GM04503 (cell line): ENCODE measurements at places on chromosomes 11 and 22.

- DNase-seq, result no peak
These were observed 8.2 kb upstream of the MAFF start for GRCh38 chr22:38193580-38193979.

GRCh38 chr11:47566149-47566698 is 825 bp downstream of the PTPMT1 start:
- no peak for DNase-seq

DNA sequence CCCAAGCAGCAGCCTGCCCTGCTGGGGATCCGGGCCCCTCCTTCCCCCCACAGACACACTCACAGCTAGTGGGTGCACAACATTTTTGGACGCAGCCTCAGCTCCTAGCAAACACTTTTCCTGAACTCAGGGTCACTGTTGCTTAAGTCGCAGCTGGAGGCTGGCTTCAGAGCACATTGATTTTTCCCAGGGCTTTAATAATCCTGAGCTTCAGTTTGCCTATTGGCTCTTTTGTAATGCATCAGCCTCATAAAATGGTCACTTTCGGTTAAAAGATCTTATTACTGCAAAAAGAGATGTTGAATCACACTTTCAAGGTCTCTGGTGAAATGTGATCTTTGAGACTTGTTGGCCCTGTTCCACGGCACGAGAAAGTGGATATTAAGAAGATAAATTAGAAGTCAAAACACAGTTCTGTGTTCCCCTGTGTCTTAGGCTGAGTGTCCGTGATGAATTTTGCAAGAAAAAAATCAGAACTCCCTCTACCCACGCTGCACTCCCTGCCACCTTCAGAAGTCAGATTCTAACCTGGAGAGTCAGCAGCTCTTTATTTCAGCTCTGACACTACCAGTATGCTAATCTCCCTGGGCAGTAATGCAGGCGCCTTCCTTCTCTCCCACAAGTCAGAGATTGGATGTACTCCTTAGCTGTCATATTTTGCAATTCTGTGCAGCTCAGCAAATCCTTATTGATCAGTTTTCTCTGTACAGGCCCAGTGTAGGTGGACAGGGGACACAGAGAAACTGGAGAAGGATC is 158.2 kb upstream of the E2F8 start:
- DNase-seq, result peak; percentile 82

GRCh38 chr11:5476186-5476819 is 12.2 kb upstream of the OR52D1 start:
- no peak for DNase-seq

DNA sequence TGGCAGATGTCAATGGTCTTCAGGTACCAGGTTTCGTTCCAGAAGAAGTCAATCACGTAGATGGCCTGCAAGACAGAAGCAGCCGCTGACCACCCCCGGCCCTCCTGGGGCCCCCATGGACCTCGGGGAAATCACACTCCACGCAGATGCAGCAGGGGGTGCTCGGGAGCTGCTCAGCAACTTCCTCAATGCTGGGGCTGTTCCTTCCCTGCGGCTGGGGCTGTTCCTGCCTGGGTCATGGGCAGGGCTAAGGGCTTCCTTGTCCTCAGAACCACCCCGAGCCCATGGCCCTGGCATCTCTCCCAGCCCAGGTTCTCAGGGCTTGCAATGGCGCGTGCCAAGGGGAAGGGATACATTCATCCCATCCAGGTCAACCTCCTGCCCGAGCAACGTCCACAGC is 10.3 kb downstream of the DHCR7 start:
- no peak for DNase-seq

GRCh38 chr11:125955856-125956255 is 10.0 kb downstream of the VSIG10L2 start:
- no peak for DNase-seq

- no peak for DNase-seq
These were observed 124.0 kb downstream of the ETS1 start for GRCh38 chr11:128463371-128463829.

DNA sequence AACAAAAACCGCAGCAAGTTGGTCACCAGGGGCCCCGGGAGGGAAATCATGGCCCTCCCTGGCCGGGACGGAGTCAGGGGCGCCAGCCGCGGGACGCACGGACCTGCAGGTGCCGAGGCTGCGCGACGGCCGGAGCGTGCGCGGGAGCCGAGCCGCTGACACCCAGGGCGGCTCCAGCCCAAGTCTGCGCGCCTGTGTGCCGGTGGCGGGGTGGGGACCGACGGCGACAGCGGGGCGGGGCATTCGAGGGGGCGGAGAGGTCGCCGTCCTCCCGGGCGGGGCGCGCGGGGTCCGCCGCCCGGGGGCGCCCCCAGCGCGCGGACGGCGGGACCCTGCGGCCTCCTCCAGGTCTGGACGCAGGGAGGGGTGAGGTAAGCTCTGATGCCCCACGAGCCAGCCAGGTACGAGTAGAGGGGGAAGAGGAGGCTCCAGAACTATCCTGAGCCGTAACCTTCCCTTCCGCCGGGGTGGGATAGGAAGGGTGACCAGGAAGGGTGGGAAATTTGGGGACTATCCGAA is at the start of gene ESAM:
Gene ESAM (minus strand): TSS at position 186 of the 519 bp plus-strand sequence. CDS start 136 bp downstream, at position 50.
- DNase-seq, result no peak

- no peak for DNase-seq
These were observed 248.0 kb downstream of the CASP12 start for GRCh38 chr11:104650234-104650633.

DNA sequence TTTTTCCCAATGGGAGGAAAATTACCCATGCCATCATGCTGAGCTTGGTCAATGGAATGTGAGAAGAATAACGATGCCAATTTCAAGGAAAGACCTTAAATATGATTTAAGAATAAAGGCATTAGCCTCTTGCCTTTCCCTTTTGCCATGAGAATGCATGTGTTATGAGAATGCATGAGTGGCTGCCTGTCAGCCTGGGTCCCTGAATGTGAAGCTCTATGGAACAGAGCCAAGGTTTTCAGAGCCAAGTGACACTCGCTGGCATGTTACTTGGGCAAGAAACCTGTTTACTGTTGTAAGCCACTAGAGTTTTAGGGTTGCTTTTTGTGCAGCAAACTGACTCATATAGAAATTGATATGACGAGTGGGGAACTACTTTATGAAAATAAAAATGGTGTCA is 75.7 kb downstream of the JRKL start:
- no peak for DNase-seq

DNA sequence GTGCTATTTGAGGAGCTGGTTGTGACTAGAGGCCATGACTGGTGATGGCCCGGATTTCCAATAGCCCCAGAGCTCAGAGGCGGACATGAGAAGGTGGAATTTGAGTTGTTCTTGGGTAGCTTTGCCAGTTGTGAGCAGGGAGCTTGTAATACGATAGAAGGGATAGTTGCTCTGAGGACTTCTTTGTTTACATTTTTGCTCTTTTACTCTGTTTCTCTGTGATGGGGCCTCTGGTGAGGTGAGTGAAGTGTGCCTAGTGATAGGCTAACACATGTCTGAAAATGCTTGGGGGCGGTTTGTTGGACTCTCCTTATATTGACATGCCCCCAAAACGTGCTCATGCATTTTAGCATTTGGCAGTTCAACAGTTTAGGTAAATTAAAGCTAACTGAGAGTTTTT is 365.1 kb downstream of the DDX10 start:
- DNase-seq, result no peak

GRCh38 chr11:33949252-33949913 is 57.5 kb upstream of the LMO2 start:
- DNase-seq, result no peak

GRCh38 chr11:119284344-119285157 is 32.4 kb downstream of the MCAM start:
- no peak for DNase-seq

- DNase-seq, result no peak
These were observed 4.0 kb upstream of the CDKN1C start for GRCh38 chr11:2889362-2890273.

- no peak for DNase-seq
These were observed 5.8 kb downstream of the POLDIP3 start for GRCh38 chr22:42608823-42609361.

DNA sequence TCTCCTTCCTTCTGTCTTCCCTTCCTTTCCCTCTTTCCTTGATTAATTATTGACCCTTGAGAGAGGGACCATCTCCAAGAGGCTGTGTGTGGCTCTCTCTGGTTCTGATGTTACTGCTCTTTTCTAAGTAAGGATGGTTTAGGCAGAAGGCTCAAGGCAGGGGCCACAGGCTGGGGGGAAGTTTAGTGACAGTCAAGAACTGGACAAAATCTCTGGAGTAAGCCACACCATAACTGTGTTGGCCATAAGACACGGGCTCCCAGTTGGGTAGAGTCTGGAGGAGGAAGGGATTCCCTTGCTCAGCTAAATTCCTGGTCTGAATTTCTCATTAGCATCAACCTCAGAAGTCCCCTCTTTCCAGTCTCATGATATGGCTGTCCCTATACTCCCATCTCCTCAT is 74.7 kb downstream of the BUD13 start:
- no peak for DNase-seq

DNA sequence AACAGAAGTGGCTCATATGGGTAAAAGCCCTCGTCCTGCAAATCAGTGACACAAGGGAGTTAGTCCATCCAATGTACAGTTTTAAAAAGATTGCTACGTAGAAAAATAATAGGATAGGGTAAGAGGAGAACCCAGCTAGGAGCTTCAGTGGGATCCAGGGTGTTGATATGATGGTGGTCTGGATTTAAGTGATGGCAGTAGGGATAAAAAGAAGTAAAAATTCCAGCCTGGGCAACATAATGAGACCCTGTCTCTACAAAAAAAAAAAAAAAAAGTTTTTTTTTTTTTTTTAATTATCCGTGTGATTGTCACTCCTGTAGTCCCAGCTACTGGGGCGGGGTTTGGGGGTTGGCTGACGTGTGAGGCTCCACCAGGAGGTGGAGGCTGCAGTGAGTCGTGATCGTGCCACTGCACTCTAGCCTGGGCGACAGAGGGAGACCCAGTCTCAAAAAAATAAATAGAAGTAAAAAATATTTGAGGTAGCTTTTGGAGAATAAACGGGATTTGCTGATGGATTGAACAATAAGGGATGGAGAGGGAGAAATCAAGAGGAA is 7.0 kb upstream of the L3MBTL2 start:
- no peak for DNase-seq

DNA sequence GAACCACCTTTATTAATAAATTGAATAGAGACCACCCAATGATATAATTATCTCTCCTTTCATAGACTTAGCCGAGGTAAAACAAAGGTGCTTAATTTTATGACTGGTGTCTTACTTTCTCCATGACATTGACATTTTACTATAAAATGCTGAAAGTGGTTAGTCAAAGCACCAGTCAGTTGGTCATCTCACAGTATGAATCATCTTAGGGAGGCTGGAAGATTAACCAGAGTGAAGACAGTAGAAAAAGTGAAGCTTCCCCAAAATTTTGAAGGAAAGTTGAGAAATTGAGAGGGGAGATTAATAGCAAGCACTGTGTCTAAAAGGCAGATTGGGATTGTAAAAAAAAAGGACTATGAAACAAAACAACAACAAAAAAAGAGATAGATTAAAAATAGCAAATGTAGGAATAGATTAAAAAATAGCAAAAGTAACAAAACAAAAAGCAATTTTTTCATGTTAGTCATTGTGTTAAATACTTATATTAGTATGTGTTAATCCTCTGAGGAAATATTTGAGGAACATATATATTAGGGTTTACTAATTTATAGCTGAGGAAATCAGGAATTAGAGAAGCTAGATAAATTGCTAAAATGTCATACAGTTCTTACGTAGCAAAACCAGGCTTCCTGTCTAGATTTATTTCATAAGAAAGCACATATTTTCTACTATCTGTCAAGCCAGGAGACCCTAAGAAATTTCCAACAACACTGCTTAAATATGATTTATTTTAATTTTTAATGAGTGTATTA is 557.3 kb upstream of the ANO5 start:
- no peak for DNase-seq

- no peak for DNase-seq
These were observed 175.7 kb upstream of the API5 start for GRCh38 chr11:43135966-43136534.

GRCh38 chr22:36673821-36674220 is 29.7 kb downstream of the CACNG2 start:
- DNase-seq, result no peak

- DNase-seq, result no peak
These were observed 17.8 kb upstream of the CARS1 start for GRCh38 chr11:3074912-3075589.

GRCh38 chr11:1481483-1481825 is 5.1 kb downstream of the MOB2 start:
- no peak for DNase-seq

GRCh38 chr11:26323837-26324236 is 8.1 kb upstream of the ANO3 start:
- no peak for DNase-seq

GRCh38 chr11:111499483-111499882 is 12.7 kb downstream of the BTG4 start:
- no peak for DNase-seq

DNA sequence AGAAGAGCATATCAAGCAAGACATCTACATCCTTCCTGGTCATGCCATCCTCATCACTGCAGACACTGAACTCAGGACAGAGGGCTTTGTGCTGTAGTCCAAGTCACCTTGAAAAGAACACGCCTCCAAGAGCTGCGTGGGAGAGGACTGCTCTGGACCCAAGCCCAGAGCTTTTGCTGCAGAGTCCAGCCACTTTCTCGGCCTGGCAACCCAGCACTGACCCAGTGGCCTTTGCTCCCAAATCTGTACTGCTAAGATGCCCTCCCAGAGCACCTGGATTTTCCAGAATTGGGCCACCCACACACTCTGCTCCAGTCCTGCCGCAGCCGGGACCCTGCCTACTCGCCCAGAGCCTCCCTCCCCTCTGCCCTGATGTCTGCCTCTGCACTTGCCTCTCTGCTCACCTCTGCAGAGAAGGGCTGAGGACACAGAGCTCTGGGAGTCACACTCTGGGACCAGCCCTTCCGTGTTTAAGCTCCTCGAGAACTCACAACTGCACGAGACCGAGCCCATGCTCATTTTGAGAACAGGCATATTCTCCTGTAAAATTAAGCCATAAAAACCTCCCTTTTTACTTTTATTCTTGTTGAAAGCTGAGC is 83.8 kb upstream of the CSNK2A3 start:
- no peak for DNase-seq

DNA sequence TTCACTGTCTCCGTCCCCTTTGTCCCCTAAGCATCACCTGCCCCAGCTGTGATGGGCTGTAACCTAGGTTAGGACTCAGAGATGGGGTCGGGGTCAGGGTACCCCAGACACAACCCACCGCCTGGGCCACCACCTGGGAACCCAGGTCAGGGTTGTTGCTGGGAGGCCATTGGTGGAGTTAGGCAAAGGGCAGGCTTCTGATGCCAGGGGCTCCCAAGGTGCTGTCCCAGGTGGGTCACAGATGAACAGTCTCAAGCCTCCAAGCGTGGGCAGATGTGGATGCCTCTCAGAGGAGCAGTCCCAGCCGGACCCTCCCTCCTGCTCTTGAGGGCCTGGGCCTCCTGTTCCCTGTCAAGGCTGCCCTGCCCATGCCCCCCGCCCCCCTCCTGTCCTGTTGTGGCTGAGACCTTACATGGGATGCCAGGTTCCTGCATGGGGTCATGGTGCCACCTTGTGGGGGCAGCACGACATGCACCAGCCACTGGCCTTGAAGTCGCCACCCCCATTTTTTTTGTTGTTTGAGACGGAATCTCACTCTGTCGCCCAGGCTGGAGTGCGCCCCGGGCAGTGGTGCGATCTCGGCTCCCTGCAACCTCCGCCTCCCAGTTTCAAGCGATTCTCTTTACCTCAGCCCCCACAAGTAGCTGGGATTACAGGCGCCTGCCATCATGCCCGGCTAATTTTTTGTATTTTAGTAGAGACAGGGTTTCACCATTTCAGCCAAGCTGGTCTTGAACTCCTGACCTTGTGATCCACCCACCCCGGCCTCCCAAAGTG is 12.1 kb downstream of the GATD1 start:
- no peak for DNase-seq
